Stimulated activated CD8-positive, alpha-beta memory T cell treated with anti-CD3 and anti-CD28 coated beads, Interleukin-15, amount 100 ng/mL, for 4 hours (primary cell): ENCODE measurements at places on chromosomes 5 and 9.

DNA sequence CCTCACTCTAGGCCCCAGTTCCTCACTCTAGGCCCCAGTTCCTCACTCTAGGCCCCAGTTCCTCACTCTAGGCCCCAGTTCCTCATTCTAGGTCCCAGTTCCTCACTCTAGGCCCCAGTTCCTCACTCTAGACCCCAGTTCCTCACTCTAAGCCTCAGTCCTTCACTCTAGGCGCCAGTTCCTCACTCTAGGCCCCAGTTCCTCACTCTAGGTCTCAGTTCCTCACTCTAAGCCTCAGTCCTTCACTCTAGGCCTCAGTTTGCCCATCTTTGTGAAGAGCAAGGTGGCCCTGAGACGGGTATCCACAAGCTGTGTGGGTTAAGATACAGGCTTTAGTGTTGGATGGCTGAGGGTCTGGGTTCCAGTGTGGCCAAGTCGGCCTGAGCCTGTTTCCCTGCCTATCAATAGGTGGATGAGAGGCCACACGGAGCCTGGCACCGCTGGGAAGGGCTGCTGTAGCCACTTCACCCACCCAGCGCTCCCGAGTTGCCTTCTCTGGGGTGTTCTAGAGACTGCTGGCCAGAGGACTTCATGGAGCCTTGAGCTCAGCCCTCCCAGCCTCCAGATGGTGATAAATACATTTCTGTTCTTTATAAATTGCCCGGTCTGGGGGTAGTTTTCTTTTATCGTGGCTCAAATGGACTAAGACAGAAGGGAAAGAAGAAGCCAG lies 150.2 kb downstream of the RXRA start:
- DNase-seq, result no peak

- DNase-seq, result no peak
These were observed 5.6 kb downstream of the BNC2 start for GRCh38 chr9:16864649-16865434.

DNA sequence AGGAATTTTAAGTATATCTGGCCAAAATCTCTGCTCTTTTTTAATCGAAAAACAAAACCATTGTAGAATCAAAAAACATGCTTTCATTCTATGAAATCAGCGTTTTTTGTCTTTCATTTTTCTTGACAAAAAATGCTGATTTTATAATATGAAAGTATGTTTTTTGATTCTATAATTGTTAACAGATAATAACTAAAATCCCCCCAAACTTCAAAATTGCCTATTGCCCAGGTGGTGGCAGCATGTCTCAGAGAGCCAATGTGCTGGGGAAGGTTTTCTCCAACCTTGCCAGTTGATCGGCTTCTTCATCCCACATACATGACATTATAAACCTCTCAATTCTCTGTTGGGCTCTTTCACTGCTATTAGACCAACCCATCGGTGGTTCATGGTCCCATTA lies 5.1 kb upstream of the SMIM15 start:
- DNase-seq, result no peak

DNA sequence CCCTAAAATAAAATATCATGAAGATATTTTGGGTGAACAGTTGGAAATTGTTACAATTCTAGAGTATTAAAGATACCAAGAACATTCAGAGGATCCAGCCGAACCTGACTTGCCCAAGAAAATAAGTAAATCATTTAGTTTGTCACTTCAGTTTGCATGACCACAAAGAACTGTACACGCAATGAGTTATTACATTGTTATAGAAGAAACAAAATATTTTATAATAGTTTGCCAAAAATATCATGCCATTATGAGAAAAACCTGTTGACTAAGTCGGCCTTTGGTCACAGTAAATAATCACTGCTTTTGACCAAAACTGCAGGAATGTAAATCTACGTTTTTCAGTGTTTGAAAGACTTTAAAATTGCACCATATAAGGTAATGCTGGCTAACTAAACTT lies 27.9 kb downstream of the TRIO start:
- DNase-seq, result no peak

- DNase-seq, result no peak
These were observed 103.5 kb downstream of the OLFM1 start for GRCh38 chr9:135190789-135191577.

GRCh38 chr9:100427366-100428263 lies 672 bp downstream of the MSANTD3 start:
- no peak for DNase-seq

DNA sequence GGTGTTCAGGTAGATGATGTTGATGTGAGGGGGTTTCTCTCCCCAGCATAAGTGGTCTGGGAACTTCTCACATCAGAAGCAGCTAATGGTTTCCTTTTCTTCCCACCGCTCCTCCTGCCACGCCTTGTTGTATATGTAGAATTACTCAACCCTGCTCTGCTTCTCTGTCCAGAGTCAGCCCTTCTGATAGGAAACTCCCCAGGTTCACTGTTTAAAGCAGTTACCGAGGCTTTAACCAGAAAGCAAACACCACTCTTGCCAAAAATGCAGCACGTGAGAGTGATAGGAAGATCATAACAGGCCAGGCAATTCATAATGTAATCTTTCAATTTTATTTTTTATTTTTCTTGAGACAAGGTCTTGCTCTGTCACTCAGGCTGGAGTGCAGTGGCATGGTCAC lies 10.5 kb upstream of the TMEM252 start:
- DNase-seq, result no peak

DNA sequence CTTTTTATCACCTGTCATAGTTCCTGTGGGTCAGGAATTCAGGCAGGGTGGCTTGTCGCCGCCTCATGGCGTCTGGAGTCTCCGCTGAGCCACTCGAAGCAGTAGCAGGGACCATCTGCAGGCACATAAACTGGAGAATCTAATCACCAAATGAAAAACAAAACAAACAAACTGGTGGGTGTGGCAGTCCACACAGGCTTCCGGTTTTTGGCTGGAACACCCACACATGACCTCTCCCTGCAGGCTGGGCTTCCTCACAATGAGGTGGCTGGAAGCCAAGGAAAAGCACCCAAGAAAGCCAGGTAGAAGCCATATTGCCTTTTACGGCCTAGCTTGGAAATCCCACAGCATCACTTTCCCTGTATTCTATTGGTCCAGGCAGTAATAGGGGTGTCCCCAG lies 197.0 kb downstream of the SYK start:
- DNase-seq, result no peak

DNA sequence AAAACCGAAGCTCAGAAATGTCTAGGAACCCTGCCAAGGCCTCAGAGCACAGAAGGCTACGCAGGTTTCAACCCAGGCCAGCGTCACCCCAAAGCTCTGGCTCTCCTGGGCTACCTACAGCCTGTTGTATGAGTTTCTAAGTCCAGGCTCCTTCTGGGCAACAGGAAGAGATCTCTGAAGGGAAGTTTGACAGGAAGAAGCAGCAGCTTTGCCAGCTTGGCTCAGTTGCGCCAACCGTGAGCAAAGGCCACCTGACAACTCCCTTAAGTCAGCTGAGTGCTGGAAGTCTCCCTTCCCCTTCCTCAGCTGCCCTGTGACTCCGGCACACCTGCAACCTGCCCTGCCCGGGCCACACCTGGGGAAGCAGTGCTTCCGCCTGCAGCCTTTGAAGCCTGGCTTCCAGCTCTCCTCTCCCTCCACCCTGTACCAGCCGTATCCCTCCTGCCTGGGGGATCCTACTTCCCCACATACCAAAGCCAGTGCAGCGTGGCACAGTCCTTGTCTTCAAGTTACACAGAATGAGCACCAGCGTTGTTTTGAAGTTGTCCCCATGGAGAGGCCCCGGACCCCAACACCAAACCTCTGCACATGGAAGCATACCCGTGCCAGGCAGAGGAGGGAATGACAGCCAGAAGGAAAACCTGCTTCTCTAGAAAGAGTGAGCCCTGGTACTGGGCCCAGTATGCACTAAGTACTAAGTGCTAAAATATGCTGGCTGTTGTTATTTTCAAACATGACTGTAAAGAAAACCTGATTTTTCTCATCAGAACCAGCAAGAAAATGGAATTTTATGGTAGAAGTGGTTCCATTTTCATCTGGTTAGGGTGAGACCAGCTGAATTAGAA lies 36.5 kb downstream of the SHB start:
- DNase-seq, result no peak

DNA sequence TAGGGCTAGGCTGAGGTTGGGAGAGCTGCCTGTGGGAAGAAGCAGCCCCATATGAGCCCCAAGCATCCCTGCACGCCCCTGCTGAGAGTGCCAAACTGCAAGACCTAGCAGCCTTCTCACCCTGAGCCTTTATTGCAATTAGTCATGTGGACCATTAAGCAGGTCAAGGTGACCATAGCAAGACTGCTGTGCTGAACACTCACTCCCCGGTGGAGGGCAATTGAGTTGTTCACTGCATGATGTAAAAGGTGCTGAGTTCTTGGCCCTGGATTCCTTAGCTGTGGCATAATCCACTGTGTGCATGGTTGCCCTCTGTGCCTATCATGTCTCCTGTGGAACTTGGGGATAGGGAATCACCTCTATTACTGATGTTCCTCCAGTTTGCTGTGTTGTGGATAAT lies 131.1 kb downstream of the FOXD1 start:
- DNase-seq, result no peak

DNA sequence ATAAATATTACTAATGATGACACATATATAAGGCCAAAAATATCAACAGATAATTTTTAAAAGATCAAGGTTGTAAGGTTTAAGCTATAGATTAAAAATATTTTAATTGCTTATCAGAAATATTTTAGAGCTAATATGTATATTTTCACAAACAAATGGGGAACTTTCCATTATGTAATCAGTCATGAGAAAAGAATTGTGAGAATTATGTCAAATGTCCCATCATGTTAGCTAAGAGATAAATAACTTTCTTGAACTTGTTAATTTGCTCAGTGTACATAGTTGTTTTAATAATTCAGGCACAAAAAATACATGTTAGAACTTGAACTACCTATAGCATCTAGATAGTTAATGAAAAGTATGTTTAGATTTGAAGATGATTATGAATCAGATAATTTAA lies 67.7 kb downstream of the SYK start:
- DNase-seq, result no peak

DNA sequence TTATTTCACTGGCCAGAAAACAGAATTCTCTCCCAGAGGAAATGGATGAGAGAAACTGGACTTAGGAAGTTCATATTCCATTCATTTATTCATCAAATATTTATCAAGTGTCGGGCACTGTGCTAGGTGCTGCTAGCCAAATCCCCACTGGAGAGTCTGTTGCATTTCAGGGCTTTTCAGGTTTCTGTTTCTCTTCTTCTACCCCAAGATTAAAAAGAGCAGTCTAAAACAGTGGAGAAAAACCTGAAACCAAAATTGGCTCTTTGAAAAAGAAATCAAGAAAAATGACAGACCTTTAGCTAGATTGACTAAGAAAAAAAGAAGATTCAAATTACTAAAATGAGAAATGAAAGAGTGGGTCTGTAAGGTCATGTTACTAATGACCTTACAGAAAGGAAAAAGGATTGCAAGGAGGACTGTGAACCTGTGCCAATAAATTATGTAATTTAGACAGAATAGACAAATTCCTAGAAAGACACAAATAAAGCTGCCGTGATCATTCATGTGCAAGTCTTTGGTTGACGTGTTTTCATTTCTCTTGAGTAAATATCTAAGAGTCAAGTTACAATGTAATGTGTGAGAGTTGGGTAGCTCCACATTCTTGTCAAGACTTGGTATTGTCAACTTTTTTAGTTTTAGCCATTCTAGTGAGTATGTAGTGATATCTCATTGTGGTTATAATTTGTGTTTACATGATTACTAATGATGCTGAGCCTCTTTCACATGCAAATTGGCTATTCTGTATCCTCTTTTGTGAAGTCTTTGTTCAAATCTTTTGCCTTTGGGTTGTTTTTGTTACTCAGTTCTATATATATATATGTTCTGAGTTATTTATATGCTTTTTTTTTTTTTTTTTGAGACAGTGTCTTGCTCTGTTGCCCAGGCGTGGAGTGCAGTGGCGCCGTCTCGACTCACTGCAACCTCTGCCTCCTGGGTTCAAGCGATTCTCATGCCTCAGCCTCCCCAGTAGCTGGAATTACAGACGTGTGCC lies 23.7 kb downstream of the SNX30 start:
- DNase-seq, result no peak

- DNase-seq, result no peak
These were observed 72.1 kb upstream of the HSPA9 start for GRCh38 chr5:138647261-138647788.

- DNase-seq, result no peak
These were observed 325.4 kb downstream of the PIK3R1 start for GRCh38 chr5:68540798-68541590.

GRCh38 chr9:95504053-95504963 lies 12.5 kb downstream of the PTCH1 start:
- DNase-seq, result no peak

DNA sequence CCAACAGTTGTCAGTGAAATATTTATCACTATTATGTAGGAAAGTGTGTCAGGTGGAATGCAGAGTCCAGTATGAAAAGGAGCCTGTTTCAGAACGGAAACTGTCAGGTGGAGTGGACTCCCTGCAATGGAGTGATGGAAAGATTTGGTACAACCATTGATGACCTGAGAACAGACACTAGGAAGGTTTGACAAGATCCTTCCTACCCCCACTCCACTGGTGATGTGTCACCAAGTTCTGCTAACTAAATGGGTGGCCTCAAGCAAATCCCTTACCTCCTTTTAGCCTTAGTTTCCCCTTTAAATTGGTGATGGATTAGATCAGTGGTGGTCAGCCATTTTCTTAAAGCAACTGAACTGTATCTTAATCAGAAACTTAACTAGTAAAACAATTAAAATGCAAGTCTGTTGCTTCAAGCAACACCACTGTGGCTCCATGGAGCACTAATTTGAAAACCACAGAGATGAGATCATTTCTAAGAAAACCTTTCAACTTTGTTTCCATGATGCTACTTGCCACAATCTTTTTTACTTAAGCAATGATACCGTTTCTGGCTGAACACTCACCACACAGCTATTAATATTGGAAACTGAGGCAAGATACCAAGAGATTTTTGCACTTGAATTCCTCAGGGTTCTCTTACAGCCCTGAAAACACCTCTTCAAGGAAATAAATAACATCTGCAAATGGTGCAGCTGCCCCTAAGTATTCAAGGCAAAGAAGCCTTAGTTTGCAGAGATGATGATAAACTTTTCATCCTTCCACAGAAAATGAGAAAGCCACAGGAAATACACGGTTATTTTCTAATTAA lies 140.6 kb downstream of the ERCC6L2 start:
- no peak for DNase-seq

DNA sequence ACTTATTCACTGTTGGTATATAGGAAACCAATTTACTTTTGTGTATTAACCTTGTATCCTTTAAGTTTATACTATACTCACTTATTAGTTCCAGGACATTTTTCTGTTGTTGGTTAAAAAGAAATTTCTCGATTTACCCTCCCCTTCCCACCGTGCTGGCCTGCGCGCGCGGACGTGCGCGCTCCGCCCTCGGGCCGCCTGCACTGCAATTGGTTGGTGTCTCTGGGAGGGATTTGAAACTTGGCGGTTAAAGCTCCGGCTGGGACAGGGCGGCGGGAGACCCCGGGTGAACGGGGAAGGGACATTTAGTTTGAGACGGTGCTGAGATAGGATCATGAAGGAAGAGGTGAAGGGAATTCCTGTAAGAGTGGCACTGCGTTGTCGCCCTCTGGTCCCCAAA lies at the start of gene KIF4B:
Gene KIF4B, plus strand, starts transcription at position 230 of the 400 bp plus-strand sequence. Its CDS starts 105 bp downstream, at position 335.
- DNase-seq, result no peak

DNA sequence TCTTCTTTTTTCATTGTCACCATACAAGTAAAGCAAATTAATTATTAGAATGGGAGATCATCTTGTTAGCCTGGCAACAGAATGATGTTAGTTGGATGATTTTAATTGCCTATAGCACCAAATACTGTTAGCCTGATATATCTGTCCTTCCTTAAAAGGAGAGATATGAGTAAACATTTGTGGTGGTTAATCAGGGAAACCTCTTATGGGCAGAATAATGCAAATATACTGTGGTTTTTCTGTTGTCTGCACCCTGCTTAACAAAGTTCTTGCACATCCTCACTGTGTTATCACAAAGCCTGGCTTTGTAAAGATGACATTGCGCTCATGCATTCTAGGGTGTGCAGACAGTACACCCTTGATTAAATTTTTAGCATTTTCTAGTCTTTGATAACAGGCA lies 254.9 kb upstream of the SMC2 start:
- DNase-seq, result no peak
